Heart left ventricle (tissue), 16 donors: ENCODE measurements at places on chromosomes 16 and 17. TPM values are rescaled to one million over a fixed set of nuclear protein-coding genes. Genes with fewer than 3 reads are reported as not detected.

The SALL1 gene
- not detected for total RNA-seq

The HYDIN gene
- 0.38 TPM for total RNA-seq

The KRT39 gene
- total RNA-seq, result not detected

The SLC16A5 gene
- 23.3 TPM for total RNA-seq

The ERN2 gene
- not detected for total RNA-seq

The PHB1 gene
- 125 TPM for total RNA-seq

The ADAP2 gene
- total RNA-seq, result 3.1 TPM

The RUNDC3A gene
- 1.0 TPM for total RNA-seq

The BEAN1 gene
- 0.80 TPM for total RNA-seq
